ENCODE measurements at places on chromosomes 6 and 20.

- DNase-seq, result no peak
These were observed 289.5 kb downstream of the CDH4 start for GRCh38 chr20:61541537-61541936.

- no peak for DNase-seq
These were observed 74.1 kb upstream of the RALY start for GRCh38 chr20:33919653-33920052.

- DNase-seq, result peak; percentile 35
These were observed 69.2 kb downstream of the ATG5 start for GRCh38 chr6:106256201-106256968.

DNA sequence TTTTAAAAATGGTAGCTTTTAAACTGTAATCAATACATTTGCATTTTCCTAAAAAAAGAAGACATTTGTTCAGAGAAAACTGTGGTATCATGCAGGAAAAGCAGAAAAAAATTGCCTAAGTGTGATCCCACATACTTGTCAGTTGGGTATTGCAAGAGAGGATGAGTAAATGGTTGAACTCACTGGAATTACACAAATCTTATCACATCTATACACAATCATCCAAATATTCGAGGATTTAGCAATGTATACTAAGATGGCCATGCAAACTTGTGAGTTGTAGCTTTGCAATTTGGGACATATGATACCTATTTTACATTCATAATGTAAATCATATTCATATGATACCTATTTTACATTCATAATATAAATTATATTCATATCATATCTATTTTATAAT, 58.2 kb upstream of the GJE1 start:
- no peak for DNase-seq

- DNase-seq, result no peak
These were observed 40.5 kb downstream of the BEND6 start for GRCh38 chr6:56995347-56995902.

DNA sequence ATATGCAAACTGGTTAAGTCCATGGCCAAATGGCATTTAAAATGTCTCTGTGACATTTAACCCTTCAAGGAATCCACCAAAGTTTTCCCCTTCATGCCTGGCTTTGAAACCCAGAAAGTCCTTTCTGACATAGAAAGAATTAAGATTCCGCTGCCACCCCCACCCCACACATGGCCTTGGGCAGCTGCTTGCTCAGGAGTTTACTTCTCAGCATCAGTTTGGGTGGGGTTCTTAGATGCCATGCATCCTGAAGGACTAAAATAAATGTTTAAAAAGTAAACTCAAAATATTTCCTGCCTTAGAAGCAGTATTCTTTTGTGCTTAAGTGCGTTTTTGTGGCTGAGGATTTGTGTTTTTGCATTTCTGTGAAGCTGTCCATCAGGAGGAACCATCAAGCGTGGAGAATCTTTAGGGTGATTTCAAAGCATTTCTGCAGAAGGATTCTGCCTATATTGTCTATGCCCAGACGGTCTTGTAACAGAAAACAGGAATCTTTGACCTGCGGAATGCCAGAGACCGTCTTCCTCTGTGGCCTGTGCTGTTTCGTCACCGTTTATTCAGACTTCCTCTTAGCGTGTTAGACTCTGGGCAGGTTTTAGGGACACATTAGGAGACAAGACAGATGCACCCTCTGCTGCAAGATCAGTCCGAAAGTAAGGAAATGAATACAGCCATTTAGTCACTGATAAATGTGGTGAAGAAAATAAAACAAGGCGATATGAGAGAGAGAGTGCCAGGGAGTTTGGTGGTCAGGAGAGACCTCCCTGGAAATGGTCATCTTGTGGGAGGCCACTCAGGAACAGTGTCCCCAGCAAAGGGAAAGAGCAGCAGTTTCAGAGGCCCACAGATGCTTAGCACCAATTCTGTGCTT, 6.2 kb downstream of the DUSP22 start:
- no peak for DNase-seq

DNA sequence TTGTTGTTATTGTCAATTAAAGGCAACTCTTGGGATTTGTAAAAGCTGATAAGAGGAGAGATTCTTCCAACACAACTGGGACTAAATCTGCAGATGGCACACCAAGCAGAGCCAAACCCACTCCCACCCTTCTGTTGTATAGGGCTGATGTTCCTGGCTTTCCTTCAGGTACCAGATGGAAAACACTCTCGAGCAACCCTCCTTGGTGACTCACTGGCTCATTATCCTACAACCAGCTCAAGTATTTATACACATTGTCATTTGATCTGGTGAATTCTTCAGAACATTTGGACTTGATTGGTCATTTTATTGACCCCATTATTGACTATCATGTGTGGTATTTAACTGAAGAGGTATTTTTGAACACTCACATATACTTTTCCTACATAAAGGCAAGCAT, 190.3 kb upstream of the PCSK2 start:
- DNase-seq, result no peak

DNA sequence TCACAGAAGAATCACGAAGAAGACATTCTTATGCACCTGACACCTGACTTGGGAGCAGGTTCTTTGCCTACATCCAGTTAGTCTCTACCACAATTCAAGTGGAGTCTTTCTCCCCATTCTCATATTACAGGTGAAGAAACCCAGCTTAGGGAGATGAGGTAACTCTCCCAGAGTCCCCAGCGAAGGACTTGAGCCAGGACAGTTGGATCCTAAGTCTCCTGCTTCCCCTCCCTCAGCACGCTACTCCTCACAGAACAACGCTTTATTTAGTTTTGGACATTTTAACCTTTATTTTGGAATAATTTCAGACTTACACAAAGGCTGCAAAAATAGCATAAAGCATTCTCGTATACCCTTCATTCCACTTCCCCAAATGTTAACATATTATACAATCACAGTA, 824 bp upstream of the CSTL1 start:
- no peak for DNase-seq

DNA sequence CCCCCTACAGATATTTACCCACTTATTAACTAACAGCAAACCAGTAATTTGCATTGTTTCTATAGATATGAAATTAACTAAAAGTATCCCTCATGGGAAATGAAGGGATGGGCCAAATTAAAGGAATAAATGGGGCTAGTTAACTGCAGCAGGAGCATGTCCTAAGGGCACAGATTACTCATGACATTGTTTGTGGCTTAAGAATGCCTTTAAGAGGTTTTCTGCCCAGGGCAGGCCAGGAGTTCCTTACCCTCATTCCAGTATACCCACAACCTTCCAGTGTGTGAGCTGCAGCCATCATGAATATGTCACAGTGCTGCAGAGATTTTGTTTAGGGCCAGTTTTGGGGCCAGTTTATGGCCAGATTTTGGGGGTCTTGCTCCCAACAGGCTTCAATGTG, 1101.9 kb downstream of the PRIM2 start:
- no peak for DNase-seq

- DNase-seq, result no peak
These were observed 91.3 kb downstream of the KIF16B start for GRCh38 chr20:16481977-16482376.

DNA sequence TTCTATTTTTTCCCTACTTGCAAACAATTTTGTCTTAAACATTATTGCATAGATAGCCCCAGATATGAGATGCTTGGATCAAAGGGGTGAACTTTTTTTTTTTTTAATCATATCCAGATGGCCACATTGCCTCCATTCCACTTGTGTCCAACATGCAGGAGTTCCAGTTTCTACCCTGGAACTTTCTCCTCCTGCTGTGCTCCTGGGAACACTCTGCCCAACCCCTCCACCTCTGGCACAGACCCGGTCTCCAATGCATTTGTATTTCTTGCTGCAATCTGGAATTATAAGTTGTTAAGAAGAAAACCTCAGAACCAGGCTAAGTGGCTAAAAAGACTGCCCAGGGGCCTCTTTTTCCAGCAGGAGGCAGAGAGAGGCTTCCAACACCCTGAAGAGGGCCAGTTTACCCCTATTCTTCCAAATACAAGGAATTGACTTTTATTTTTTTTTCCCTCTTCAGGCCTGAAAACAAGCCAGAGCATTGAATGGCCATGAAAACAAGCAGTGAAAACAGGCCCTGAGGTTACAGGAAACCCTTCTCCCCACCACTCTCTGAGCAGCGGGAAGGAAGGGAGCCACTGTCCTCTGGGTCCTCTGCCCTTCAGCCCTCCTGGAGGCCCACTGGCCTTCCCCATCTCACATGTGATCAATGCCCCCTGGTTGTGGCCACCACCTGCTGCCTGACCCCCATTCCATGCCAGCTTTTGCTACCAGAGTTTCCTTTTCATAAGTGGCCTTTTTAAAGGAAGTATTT, 44.3 kb downstream of the PDYN start:
- DNase-seq, result no peak

- DNase-seq, result no peak
These were observed 26.7 kb upstream of the YWHAB start for GRCh38 chr20:44858606-44859360.

DNA sequence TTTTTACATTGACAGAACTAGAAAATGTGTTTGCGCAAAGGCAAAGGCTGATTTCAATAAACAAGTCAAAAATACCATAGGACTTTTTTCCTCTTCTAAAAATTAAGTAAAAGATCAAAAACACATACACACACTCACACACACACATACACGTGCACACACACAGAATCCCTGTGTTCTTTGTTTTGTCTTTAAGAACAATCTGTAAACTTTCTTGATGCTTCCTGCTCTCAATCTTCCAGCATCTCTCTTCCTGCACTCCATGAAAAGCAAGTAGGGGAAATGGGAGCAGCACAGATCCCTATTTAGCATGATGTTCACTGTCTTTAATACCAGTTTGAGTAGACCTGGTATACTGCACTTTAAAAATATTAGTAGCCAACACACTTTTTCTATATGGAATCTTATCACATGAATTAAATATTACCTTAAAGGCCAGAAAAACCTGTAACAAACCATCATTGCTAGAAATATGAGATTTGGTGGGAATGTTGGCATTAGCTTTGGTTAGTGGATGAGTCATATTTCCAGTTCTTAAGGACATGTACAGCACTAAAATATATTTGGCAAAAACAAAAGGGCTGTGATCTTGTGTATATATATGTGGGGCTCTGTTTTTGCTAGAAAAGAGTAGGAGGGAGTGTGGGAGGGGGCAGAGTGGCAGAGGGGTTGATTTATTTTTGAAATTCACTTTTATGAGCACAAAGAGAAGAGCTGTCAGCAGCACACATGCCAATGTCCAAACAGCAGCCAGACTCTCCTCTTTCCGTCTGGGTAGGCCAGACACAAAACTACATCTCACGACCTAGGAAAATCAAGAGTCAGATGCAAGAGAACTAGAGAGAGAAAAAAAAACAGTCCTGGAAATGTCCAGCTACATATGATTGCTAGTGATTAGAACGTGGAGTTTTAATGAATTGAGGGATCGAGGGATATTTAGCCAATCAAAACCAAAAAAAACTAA, 4.6 kb downstream of the PTPRK start:
- no peak for DNase-seq

DNA sequence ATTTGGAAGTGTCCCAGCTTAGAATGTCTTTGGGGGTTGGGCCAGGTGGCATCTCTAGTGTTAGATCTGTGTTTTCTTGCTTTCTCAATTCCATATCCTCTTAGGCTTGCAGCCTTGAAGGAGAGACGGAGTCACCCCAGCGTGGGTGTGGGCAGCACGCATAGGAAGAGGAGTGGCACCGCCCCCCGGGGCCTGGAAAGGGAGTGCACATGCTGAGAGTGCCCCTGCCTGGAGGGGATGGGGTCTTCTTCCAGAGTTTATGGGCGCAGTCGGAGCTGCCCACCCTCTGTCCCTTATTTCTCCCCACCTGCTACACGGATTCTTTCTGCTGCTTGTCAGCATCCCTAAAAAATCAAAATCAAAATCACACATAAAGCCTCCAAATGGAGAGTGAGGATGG, 309.7 kb downstream of the QKI start:
- DNase-seq, result no peak

- no peak for DNase-seq
These were observed 11.2 kb upstream of the TAGAP start for GRCh38 chr6:159056003-159056402.

DNA sequence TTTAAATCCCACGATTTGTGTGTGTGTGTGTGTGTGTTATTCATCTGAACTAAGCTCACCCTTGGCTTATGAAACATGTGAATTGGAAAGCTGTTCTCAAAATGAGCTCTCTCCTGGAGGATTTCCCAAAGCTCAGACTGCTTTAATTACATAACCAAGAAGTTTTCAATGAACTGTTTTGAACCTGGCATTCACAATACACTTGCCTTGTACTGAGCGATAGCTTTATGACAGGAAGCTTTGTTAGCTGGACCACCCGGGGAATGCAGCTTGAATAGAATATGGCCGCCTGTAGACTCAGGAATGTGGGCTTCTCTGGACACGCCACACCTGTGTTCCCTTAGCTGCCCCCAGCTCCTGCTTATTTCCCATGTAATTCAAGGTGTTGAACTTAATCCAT, 71.4 kb upstream of the PREP start:
- no peak for DNase-seq

- no peak for DNase-seq
These were observed 14.0 kb upstream of the GSTA4 start for GRCh38 chr6:53009056-53009455.

- no peak for DNase-seq
These were observed 95.9 kb downstream of the GMDS start for GRCh38 chr6:2149361-2150006.

GRCh38 chr20:497979-498378, 35.6 kb upstream of the TBC1D20 start:
- DNase-seq, result no peak

Measured in SK-N-MC (cell line).